ENCODE measurements at places on chromosomes 6 and 20.

- no peak for DNase-seq
Measured at GRCh38 chr6:6121943-6122342, 115.2 kb upstream of the NRN1 start.

GRCh38 chr6:20540683-20541082 is 6.4 kb downstream of the CDKAL1 start:
- no peak for DNase-seq

GRCh38 chr6:151284548-151285017 is 44.8 kb downstream of the AKAP12 start:
- DNase-seq: no peak

GRCh38 chr20:34915131-34915530 is 38.7 kb downstream of the ACSS2 start:
- DNase-seq: no peak

GRCh38 chr20:44176833-44177534 is 10.0 kb downstream of the JPH2 start:
- DNase-seq: no peak

DNA sequence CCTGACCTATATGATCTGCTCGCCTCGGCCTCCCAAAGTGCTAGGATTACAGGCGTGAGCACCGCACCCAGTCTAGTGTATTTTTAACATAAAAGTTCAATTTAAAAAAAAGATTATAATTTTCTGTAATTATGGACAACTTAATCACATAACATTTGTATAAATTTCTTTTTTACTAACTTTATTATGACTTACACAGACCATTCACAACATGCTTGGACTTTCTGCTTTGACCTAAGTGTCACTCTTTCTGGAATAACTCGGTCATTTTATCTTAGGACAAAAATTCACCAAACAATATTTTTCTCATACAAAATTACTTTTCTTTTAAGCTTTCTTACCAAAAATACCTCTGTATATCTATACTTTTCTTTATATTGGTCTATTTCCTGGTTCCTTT is 15.4 kb upstream of the IL22RA2 start:
- DNase-seq: no peak

DNA sequence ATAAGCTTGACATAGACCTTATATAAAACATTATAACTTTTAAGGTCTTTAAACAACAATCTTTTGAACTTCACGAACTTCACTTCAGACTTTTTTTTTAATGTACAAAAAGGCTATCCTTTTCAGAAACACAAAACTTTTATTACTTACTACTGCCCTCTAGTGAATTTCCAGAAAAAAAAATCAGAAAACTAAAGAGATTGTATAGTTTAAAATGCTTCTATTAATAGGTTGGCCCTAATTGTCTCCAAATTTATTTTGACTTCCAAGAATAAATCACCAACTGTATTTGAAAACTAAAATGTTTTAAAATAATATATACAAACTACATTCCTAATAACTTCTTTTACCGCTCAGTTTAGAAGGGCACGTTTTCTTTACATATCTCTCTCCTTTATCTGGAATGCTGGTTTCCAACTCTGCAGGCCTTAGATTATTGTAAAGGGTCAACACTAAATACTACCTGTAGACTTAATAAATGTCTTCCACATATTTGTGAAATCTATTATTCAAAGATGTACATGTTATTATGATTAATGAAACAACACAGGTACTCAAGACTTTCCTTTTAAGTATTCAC is 66.8 kb downstream of the LMBRD1 start:
- DNase-seq: no peak

DNA sequence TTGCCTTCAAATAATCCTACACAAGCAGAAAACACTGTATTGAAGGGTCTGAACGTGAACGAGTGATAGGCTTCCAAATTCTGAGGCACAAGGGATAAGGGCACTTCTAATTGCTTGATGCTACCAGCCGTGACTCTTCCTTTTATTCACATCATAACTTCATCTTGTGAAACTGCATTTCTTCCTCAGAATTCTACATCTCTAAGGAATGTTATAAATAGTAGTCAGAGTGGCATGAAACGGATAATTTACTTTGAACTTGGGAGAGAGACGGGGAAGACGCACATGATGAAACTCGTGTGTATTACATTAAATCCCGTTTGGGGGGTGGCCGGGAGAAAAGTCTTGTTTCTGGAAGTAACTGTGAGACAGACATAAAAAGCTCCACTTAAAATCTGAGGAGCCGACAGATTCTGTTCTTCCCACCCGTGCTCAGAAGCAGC is 754 bp downstream of the HDDC2 start:
- no peak for DNase-seq

DNA sequence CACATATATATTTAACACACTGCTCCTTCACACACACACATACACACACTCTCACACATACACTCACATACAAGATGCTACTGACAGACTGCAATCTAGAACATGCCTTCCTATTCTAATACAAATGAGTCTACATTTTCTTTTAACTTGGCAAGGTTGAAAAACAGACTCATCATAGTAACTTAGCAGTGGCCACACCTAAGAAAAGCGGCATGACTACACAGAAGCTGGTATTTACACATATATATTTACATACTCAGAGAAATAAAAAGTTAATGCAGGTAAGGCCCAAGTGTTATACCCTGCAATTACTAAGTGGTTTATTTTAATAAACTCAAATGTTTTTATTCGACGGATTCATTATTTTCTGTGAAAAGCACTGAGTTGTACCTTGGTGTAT is 209.3 kb downstream of the FOXC1 start:
- DNase-seq: no peak
